ENCODE measurements at places on chromosomes 12 and 14.

DNA sequence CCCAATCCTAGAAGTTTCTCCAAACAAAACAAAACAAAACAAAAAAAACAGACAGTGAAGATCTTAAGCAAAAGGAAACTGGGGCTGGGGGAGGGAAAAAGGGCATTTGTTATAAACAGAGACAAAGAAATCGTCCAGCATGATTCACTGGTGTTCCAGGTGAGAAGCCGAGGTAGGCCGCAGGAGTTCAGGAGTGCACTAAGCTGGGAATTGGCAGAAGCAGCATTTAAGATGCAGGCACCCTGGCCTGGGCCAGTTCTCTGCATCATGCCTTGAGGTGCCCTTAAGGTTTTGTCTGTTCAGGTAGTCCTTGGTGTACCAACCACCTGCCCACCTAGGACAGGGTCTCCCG lies 11.2 kb downstream of the TBX3 start:
- DNase-seq, result no peak

DNA sequence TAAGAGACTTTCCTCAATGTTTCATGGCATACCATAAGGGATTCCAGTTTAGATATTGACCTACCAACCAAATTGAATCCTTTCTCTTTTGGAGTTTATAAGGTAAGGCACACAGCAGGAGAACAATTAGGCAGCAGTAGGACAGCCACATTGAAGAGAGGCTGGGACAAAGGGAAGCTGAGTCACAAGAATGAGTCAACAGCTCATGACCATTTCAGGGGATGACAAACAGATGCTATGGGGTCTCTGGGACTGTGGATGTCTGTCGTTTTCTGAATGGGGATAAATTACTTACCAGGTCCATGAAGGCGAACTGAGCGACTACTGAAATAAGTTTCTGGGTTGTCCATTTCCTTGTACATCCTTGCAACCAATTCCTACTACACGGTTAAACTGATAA lies 48.6 kb upstream of the E2F7 start:
- DNase-seq, result no peak

DNA sequence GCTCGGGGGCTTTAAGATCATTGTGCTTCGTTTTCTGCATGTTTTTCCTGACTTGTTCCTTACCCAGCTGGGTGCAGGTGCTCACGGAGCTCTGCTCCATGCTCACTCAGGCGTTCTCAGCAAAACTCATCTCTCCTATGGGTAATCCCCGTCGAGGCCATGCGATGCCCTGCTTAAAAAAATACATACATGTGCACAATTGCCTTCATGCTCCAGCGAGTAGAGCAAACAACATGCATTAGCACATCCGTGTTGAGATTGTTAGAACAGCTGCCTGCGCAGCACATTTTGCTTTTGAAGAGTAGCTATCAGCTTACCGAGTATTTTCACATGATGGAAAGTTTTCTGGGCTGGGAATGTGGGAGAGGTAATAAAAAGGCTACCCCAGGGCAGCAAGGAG lies 16.2 kb downstream of the AACS start:
- DNase-seq, result no peak

- DNase-seq, result no peak
Observed at GRCh38 chr12:52605542-52605941, 4.3 kb upstream of the KRT72 start.

- no peak for DNase-seq
Observed at GRCh38 chr14:22434030-22434429, 155.0 kb downstream of the DAD1 start.

GRCh38 chr14:54420478-54421142 lies 20.6 kb downstream of the CNIH1 start:
- peak; percentile 27 for DNase-seq

- DNase-seq, result no peak
Observed at GRCh38 chr14:98503086-98503815, 768.7 kb downstream of the BCL11B start.

DNA sequence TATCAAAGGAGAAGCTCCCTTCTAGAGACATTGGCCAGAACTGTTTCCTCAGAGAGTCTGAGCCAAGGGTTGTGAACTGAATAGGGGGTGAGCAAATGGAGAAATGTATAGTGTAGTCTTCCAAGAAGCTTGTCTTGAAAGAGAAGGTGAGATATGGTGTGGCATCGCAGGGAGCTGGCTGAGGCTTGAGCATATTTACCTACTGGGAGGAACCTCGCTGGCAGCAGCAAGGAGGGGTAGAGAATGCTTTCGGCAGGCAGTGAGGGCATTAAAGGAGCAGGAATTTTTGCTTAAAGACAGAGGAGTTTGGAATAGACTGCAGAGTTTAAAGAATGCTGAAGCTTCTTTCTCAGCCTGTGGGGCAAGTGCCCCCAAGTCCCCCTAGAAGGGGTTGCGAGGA lies 59.3 kb upstream of the PRMT8 start:
- no peak for DNase-seq

GRCh38 chr14:55578511-55578910 lies 1.5 kb upstream of the KTN1 start:
- no peak for DNase-seq

- no peak for DNase-seq
Observed at GRCh38 chr14:61596990-61597389, 98.3 kb upstream of the HIF1A start.

GRCh38 chr12:107493135-107493494 lies 192.5 kb upstream of the PWP1 start:
- no peak for DNase-seq
